ENCODE measurements at places on chromosomes 5 and 9.

GRCh38 chr9:105168870-105169319 is 75.6 kb upstream of the SLC44A1 start:
- no peak for DNase-seq

GRCh38 chr5:3033033-3033755 is 281.7 kb upstream of the IRX2 start:
- no peak for DNase-seq

DNA sequence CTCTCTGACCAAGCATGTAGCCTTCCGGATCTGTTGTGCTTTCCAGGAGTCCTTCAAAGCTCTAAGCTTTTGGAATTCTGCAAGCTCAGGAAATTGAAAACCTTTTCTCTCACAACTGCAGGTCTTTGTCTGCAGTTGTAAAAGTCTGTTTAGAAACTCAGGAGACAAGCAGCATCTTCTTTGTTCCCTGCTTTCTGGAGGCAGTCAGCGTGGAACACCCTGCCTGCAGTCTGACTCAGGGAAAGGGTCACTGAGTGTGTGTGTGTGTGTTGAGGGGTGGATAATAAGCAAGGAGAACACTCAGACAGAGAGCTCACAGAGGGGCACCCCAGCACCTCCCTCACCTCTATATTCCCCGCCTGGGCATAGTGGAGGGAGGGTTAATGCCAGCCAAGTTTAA is 29.1 kb downstream of the KCNIP1 start:
- DNase-seq = no peak

DNA sequence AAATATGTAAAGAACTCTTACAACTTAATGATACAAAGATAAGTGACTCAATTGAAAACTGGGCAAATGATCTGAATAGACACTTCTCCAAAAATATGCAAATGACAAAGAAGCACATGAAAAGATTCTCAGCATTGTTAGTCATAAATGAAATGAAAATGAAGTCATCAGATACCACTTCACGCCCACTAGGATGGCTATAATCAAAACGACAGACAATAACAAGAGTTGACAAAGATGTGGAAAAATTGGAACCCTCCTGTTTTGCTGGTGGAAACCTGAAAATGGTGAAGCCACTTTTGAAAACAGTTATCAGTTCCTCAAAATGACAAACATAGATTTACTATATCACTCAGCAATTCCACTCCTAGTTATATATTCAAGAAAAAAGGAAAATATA is 7.9 kb upstream of the SYK start:
- DNase-seq = no peak

Measured in NCI-H1417 treated with DMSO at 0.1 percent for 48 hours (cell line).